ENCODE measurements at places on chromosomes 4 and X.

DNA sequence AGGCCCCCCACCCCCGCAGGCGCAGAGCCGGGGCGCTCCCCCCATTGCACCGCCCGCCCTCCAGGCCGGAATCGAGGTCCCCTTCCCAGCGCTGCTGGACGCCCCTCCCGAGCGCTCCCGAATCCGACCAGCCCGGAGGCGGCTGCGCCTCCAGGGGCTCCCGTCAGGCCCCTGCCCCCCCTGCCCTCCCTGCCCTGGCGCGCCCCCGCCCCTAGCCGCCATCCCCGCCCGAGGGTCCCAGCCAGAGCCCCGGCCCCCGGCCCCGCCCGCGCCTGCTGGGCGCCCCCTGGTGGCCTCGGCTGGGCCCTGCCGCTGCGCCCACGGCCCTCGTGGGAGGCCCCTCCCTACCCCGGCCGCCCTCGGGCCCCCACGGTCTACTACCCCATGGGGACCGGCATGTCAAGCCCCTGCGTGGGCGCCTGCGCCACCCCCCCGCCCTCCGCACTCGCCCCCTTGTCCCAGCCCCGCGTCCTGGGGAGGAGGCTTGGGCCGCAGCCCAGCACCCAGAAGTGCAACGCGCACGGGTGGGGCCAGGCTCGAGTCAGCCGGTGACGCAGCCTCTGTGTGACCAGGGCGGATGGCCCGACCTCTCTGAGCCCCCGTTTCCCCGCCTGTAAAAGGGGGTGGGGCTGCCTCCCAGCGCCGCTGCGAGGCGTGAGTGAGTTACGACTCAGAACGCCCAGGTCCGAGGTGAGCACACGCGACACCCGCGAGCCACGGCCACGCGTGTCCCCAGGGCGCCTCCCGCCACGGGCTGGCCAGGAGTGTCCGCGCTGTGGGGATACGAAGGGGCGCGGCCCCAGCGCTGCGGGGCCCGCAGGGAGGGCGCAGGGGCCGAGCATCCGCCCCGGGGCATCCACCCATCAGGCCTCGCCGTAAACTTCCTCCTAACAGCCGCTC, 104.9 kb downstream of the FAM53A start:
- peak; percentile 78 for DNase-seq

DNA sequence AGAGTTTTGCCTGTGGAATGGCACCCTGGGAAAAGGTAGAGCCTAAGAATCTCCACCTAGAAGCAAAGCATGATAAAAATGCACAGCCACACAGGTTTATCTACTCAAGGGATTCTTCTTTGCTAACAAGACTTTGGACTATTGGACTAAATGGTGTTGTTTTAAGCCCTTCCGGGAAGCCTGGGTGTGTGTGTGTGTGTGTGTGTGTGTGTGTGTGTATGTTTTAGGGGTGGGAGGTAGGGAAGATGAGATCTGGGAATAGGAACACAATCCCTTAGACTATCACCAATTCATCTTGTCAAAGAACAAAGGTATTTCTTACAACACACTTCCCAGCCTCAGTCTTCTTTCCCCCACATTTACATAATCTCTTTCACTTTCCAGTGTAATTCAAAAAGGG, 327.5 kb upstream of the FGF16 start:
- DNase-seq = no peak

DNA sequence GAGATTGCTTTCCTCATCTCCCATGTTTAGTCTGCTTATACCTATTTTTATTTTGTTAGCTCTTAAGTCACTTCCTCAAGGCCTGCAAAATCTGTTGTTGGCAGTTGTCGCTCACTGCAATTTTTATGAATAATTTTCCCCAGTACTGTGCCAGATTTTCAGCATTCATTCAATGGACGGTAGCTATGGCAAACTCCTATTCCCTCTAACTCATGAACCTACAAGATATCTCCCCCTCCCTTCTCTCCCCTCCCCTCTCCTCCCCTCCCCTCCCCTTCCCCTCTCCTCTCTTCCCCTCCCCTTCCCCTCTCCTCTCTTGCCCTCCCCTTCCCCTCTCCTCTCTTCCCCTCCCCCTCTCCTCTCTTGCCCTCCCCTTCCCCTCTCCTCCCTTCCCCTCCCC, 160.4 kb downstream of the FRAS1 start:
- DNase-seq = no peak

DNA sequence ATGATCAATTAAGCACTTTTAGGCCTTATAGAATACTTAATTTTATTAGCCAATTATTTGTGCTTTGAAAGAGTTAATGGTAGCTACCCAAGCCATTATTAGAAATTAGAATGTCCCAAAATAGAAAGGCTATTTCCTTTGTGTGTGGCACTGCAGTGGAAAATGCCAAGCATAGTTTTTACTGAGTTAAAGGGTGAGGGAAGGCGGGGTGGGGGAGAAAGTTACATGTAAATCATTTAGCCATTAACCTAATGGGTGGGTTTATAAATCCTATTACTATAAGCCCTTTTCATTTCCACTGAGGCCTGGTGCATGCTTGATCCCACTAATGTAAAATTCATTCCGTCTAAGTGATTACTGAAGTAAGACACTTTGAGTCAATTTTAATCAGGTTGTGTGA, 105.8 kb downstream of the POLA1 start:
- DNase-seq = no peak

DNA sequence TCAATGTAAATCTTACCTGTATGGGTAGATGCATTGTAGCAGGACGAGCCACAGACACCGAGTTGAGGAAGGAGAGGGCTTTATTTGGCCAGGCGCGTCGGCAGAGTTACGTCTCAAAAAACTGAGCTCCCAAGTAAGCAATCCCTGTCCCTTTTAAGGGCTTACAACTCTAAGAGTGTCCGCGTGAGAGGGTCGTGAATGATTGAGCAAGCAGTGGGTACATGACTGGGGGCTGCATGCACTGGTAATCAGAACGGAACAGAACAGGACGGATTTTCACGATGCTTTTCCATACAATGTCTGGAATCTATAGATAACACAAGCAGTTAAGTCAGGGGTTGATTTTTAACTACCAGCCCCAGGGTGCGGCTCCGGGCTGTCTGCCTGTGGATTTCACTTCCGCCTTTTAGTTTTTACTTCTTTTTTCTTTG, 524.9 kb upstream of the HTR2C start:
- no peak for DNase-seq

DNA sequence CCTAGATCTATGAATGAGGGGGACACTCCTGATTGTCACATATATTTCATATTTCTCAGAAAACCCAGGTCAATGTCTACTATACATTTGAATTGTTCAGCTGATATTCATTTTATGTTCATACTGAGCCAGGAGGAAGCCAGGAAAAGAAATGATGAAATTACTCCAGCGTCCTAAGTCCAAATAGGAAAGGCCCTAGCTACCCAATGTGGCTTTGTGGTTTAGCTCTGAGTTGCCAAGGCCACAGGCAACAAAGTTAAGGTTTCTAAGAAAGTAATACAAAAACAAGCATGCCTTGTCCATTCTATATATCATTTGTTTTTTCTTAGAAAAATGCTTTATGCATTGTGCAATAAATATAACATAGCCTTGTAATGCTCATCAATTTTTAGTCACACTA, 4.5 kb upstream of the CSN2 start:
- DNase-seq = no peak

- no peak for DNase-seq
Observed at GRCh38 chrX:133918361-133918771, 67.0 kb downstream of the GPC3 start.

- DNase-seq = no peak
Observed at GRCh38 chr4:20299515-20299914, 47.8 kb downstream of the SLIT2 start.

DNA sequence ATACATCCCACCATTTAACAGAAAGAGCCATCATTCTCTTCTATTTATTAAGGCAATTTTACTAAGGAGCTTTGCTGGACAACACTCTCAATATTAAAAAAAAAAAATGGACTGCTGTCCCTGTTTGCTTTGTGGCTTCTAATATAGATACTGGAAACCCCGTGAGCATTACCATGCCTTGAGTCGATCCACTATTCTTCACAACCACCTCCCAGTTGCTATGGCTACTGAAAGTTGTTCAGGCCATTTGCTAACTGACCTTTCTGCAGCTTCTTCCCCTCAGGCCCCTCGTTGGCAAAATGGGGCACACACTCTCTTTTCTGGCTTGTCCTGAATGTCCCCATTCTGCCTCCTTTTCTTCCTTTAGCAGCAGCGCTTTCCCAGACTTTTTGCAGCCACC, 340.4 kb downstream of the NR3C2 start:
- no peak for DNase-seq

- no peak for DNase-seq
Observed at GRCh38 chrX:72307646-72308051, 1.9 kb upstream of the CITED1 start.

- no peak for DNase-seq
Observed at GRCh38 chrX:121000589-121000988, 15.0 kb upstream of the CT47A1 start.

DNA sequence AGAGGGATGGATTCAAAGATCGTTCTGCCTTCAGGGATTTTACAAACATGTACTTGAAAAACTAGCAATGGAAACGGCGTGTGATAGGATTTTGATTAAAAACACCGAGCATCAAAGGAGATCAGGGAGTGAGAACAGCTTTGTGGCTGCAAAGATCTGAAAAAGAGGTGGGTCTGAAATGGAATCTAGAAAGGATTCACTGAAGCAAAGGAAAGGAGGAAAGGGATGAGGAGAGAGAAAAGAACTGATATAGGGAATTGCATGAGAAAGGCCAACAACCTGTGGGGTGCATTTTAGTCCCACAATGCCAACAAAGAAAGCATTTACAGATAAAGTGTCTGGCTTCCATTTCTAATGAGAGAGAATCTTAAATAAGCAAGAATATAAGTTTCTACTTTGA, 23.1 kb downstream of the ADH4 start:
- DNase-seq = no peak

GRCh38 chr4:3612934-3613333, 80.7 kb upstream of the LRPAP1 start:
- DNase-seq = no peak

GRCh38 chr4:139791681-139792080, 126.1 kb downstream of the MGST2 start:
- DNase-seq = no peak

GRCh38 chrX:153623310-153624029, 23.5 kb upstream of the DUSP9 start:
- DNase-seq = no peak

DNA sequence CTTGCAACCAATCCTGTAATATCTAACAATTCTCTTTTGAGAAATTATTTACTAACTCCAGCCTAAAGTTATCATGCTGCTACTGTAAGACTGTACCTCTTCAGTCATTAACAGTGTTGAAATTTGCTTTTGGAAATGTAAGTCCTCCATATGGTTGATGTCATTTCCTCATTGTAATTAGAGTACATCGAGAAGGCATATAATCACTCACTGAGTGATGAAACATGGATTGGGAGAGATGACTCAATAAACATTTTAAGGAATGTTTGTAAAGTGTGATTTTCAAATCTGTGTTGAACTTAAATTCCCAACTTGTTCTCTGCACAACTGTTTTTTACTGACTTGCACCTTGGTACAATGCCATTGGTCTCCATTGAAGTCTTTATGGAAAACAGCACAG, 61.2 kb downstream of the HMGB2 start:
- no peak for DNase-seq

DNA sequence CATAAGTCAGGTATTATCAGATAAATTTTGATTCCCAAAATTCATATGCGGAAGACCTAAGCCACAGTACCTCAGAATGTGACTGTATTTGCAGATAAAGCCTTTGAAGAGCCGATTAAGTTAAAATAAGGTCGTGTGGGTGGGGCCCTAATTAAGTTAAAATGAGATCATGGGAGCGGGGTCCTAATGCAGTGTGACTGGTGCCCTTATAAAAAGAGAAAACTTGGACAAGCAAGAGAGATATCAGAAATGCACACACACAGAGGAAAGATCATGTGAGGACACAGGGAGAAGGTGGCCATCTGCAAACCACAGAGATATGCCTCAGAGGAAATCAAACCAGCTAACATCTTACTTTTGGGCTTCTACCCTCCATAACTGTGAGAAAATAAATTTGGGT, 236.1 kb downstream of the FBXO8 start:
- no peak for DNase-seq

DNA sequence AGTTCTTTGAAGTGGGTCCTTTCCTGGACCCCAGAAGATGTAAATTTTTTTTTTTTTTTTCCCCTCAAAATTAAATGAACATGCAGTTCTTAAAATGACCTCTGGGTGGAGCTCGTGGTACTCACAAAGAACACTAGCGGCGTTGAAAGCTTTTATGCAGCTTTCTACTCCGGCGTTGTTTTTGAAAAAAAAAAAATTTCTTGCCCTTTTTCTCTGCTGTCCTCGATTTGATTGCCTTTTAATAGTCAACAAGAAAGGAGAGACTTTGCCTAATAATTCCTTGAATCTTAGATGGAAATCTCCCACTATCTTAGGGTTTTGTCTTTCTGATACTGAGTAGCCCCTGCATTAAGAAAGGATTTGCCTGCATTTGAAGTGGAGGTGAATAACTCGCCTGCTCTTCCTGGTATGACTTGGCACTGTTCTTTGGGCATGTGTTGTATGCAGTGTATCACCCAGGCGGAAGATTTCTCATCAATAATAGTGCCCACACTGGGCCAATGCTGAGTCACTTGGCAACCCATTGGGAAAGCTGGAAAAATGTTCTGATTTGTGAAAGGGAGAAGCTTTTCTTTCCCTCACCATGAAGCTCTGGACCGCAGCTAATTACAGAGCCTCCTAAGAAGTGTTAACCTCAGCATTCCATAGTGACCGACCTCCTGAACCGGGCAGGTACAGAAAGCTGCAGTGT, 104.0 kb downstream of the PHEX start:
- DNase-seq = peak; percentile 25

DNA sequence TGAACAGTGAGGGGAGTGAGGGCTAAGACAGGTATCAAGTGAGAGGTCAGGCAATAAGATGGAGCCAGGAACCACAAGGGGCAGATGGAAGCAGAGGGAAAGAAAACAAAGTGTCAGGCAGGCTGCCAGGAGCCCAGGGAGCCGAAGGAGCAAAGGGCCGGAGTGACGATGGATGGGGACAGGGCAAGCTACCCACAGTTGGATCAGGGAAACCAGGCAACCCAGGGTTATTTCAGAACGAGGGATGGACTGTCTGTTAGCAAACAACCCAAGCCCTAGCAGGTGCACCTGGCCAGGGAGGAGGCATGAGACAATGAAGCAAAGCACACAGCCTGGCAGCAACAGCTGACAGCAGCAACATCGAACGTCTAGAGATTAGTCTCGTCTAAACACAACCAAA, 39.2 kb downstream of the SEL1L3 start:
- DNase-seq = no peak

Measured in GM10248 (cell line).